Caki2 (cell line): ENCODE measurements at places on chromosomes 16 and 17.

DNA sequence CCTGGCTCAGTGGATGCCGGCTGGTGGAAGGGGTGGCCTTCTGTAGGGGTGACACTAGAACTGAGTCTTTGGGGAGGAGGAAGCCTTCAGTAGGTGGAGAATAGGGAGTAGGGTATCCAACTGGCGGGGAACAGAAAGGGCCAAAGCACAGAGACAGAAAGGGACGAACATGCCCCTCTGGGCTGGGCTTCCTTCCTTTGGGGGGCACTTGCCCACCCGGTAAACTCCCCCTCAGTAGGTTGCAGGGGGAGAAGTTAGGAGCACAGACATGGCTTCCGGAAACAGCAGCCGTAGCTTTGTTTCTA lies 774 bp downstream of the ENGASE start:
- no peak for DNase-seq

GRCh38 chr17:77146882-77147281 lies 6.1 kb downstream of the SEC14L1 start:
- DNase-seq, result no peak

- DNase-seq, result no peak
These were observed 10.3 kb downstream of the RPGRIP1L start for GRCh38 chr16:53693320-53693719.

GRCh38 chr16:14549789-14550153 lies 80.3 kb downstream of the PARN start:
- DNase-seq, result peak; percentile 63

GRCh38 chr16:4879049-4879448 lies 31.8 kb downstream of the UBN1 start:
- no peak for DNase-seq

- peak; percentile 38 for DNase-seq
These were observed 301.6 kb upstream of the RBFOX1 start for GRCh38 chr16:7031031-7031430.

DNA sequence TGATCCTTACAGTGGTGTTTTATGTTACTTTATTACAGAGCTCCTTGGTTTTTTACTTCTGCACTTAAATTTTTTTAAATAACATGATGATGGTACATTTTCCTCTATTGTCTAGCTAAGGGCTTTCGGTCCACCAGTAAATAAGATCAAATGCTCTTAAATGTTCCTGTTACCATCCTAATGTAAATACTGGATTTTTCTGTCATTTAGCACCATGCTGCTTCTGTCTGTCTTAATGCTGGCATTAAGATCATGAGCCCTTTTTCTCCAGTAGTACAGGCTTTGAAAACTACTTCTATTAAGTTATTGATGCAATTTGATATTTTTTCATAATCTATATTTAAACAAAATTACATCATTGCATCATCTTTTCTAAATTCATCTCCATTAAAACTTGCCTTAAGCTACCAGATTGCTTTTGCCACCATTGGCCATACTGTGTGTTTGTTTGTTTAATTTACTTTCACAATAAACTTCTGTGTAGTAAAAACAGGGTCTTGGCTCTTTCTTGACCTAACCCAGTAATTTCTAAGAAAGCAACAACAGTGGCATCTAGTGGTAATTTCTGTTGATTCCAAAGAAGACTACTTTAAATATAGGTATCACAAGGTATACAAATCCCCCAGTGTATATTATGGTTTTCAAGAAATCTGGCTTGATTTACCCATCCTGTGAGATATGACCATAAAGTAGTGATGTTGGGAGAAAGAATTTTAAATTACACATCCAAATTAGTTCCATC lies 9.0 kb upstream of the PHAF1 start:
- no peak for DNase-seq
